Activated CD4-positive, alpha-beta T cell treated with anti-CD3 and anti-CD28 coated beads, Interleukin-2, amount 50 U/mL, for 16 hours (primary cell): ENCODE measurements at places on chromosomes 13 and 19.

DNA sequence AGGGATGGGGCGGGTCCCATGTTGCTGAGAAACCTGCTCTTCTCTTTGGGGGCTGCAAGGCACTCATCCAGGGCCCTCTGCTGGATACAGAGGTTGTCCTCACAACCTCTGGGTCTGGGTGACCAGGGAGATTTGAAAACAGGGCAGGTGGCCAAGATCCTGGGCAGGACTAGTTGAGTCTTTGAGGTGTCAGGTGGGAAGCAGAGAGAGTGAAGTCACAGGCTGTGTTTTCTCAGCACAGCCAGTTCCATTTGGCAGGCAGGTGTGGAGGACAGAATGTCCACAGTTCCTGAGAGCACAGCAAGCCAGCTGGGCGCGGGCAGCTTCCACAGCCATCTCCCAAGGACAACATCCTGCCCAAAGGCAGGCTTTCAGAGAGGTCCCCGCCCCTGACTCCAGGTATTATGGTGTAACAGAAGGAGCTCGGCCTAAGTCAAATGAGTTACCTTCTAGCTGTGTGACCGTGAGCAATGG, 118.8 kb downstream of the NUFIP1 start:
- no peak for DNase-seq

DNA sequence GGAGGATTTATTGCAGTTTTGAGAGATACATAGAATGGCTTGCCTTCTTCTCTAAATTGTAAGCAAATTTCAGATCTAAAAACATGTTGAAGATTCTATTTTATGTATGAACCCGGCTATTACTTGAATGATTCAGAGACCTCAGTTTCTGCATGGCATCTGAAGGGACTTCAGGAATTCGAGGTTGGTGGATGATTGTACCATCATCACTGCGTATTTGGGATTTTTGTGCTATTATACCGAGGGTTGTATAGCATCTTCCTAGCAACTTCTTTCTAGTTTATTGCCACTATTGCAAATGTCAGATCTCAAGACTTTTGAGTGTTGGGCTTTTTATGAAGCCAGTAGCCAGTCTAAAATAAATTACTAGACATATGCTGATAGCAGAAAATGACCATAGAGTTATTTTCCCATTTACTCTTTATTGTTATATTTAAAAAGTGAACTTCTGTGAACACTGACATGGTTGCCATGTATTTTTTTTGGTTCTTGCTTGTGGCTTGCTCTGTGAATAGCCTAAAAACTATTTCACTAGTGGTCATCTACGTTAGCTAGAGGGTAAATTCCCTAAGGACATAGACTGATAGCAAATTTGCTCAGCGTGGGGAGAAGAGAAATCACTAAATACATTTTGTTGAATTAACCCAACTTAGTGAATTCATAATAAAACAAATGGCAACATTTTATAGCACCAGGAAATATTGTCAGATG, 70.6 kb upstream of the KLF12 start:
- DNase-seq, result no peak

DNA sequence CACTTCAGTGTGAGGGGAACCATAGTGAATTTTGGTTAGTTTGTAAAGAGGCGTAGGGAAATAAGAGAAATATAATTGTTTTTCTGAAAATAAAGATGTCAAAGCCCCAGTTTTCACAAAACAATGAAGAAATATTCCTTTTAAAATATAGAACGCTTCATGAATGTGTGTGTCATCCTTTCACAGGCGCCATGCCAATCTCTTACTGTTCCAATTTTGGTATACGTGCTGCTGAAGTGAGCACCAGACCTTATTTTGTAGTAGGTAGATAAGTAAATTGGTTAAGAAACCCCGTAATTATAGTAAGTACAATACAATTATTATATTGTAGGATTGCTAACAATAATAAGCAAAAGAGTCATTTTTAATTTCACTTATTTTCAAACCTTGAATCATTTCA, 43.3 kb downstream of the NAA16 start:
- no peak for DNase-seq

GRCh38 chr19:55586976-55587668, 6.5 kb upstream of the ZNF579 start:
- DNase-seq, result peak; percentile 86

- peak; percentile 58 for DNase-seq
Observed at GRCh38 chr19:54937926-54938325, 9.4 kb downstream of the NLRP7 start.

DNA sequence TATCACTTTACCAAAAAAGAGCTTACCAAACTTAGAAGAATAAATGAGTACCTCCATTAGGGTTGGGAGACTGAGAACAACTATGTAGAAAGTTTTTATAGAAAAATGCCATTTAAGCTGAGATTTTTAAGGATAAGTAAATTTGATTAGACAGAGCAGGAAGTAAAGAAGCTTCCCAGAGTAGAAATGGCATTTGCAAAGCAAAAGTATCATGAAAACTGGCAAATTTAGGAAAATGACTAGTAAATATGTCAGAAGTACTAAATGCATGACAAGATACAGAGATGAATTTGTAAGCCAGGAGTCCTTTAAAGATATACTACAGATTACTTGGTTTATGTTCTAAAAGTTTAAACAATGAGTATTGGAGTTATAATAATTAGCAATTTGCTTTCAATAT, 2581.8 kb downstream of the PCDH9 start:
- DNase-seq, result no peak

GRCh38 chr13:44024846-44025195, 145.1 kb downstream of the LACC1 start:
- no peak for DNase-seq

DNA sequence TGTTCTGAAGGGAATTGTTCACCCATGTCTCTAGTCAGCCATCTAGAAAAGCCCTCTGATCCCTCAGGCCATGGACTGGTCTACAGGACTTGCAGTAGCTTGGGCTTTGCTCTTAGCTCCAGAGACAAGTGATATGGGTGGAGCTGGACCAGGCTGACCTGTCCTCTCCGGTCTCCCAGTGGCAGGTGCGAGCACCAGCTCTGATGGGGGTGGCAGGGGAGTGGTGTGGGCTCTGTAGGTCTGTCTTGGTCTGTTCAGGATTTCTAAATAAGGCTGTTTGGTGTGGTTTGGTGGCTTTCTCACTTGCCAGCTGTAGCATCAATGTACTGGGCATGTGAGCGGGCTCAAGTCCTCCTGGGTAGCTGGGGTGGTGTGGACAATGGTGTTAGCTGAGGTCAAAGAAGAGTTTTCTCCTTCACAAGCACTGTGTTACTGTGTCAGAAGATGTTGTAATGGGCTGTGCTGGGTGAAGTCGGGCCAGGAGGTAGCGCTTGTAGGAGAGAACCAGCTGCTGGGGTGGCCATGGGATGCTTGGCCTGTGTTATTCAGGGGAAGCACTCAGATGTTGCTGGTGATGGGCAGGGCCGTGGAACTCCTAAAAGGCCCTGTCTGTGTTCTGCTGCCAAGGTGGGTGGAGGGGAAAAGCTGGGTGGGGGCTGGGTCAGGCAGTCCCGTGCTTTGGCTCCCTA, 16.9 kb downstream of the GPC6 start:
- DNase-seq, result no peak

DNA sequence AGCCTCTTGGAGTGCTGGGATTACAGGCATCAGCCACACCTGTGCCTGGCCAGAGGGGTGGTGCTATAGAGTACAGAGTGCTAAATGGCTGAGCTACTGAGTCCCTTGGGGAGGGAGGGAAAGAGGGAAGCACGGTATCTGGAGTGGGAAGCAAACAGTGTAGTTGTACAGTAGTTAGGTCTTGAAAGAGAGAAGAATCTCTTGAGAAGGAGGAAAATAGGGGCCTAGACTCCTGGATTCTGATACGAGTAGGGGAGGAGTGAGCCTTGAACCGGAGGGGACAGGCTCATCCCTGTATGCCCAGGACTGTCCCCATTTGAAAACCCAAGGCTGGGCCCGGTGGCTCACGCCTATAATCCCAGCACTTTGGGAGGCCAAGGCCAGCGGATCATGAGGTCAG, 5.1 kb downstream of the MYADM start:
- DNase-seq, result no peak

- no peak for DNase-seq
Observed at GRCh38 chr19:56969156-56969555, 128.6 kb upstream of the PEG3 start.

DNA sequence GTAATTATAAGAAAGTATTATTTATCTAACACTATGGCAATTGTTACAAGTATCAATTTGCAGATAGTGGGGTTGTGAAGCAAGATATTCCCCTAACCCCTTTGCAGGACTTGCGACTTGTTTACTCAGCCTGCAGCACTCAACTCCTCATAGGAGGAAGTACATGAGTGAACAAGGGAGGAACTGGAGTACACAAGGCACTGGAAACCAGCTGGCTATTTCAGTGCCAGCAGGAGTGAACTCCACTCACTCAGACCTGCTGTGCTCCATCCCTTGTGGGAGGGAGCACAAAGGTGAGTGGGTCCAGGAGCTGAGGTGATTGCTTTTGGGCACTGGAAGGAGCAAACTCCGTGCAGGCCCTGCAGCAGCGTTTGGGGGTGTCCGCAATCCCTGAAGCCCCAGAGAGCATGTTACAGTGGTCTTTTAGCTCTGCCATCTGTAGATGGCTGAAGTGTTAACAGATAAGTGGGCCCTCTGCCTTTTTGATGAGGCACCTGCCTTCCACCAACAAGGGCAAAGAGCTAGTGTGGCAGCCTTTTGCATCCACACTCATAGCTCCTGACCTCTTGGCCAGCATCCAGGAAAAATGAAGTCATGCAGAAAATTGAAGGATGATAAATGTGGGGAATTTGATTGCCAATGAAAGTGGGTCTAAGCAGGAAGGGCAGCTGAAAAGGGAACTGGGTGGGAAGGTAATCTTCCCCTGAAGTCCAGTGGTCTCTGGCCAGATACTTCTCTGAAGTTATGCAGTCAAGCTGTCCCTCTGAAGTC, 802.2 kb upstream of the MIR17HG start:
- DNase-seq, result no peak

- DNase-seq, result no peak
Observed at GRCh38 chr13:35767256-35767976, 290.9 kb upstream of the MAB21L1 start.

- DNase-seq, result no peak
Observed at GRCh38 chr19:44855606-44856005, 9.5 kb downstream of the NECTIN2 start.

DNA sequence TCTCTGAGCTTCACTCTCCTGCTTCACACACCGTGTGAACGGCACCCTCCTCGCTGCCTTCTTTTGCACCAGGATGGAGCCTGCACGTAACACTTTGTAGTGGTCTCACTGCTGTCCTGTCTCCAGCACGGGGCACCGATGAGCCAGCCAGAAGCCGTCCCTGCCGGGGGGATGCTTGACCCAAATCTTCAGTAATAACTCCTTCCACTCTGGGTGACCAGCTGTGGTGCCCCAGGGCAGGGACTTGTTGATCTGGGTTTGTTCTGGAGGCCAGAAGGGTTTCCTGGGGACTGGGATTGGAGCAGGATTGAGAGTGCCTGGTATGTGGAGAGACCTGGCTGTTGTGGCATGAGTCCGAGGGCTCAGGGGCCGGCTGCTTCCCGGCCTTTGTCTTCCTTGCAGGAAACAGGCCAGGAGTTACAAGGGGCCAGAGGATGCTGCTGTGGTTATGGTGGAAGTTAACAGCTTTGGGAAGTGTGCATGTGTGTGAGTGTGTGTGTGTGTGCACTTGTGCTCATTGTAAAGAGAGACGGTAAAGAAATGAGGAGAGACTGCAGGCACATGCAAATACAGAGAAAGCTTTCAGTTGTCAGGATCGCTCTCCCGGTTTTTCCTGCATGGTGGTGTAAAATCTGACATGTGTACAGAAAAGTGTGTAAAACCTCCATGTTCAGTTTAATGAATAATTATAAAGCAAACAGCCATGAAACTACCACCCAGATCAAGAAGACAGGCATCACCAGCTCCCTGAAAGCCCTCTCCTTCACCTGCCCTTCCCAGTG, 18.9 kb downstream of the PAK4 start:
- DNase-seq, result no peak

- no peak for DNase-seq
Observed at GRCh38 chr19:31519908-31520307, 170.7 kb upstream of the TSHZ3 start.

GRCh38 chr19:46412650-46413261, 608 bp downstream of the CCDC8 start:
- DNase-seq, result no peak

- DNase-seq, result no peak
Observed at GRCh38 chr13:19169991-19170390, 11.6 kb downstream of the TUBA3C start.

DNA sequence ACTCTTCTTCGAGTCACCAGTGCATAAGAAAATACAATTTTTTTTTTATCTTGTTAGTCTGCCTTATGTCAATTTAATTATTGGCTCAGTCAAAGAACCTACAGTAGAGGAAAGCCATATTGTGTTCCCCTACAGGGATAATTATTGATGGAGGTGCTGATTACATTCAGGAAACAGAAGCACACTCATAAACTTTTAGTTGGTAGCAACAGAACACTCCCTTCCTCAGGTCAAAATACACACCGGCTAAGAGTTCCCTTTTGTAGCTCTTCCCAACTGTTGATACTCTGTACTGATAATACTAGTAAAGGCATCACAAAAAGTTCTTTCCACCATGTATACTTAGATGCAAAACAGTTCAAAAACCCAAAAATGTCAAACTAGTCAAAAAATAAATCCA, 18.4 kb downstream of the FOXO1 start:
- no peak for DNase-seq

- DNase-seq, result no peak
Observed at GRCh38 chr13:50951366-50951765, 41.8 kb downstream of the RNASEH2B start.

- no peak for DNase-seq
Observed at GRCh38 chr19:42397263-42398166, 7.4 kb upstream of the CNFN start.
